ENCODE measurements at places on chromosomes 12 and 14.

GRCh38 chr12:55840581-55841351 lies 2.0 kb downstream of the MMP19 start:
- DNase-seq, result no peak

DNA sequence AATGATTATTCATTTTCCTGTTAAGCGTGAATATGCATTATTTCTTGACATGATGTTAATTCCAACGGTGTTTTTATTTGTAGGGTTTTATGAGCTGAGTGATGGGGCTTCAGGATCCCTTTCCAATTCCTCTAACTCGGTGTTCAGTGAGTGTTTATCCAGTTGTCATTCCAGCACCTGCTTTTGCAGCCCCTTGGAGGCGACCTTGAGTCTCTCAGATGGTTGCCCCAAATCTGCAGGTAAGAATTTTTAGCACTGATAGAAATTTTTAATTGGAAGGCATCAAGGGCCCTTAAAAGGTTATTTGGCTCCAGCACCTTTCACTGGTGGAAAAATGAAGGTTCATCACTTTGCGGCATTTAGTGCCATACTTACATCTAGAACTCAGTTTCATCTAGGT lies 3.7 kb downstream of the DACT1 start:
- no peak for DNase-seq

DNA sequence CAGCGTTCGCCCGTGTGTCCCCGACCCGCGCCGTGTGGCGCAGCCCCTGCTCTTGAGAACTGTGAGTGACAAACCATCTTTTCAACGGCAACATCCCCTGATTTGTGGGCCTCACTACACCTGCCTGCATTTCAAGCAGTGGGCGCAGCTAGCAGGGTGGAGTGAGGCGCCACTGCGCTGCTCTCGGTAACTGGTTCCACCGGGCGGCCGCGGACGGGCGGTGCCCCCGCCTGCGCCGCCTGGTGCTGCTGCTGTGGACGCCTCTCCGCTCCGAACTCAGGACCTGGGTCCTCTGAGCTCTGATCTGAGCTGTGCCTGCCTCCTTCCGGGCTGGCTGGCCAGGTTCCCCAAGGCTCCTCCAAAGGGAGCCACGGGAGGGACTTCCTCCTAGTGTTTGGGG lies 5.9 kb upstream of the DEGS2 start:
- no peak for DNase-seq

GRCh38 chr14:51993285-51993920 lies 4.1 kb downstream of the RTRAF start:
- DNase-seq, result no peak

DNA sequence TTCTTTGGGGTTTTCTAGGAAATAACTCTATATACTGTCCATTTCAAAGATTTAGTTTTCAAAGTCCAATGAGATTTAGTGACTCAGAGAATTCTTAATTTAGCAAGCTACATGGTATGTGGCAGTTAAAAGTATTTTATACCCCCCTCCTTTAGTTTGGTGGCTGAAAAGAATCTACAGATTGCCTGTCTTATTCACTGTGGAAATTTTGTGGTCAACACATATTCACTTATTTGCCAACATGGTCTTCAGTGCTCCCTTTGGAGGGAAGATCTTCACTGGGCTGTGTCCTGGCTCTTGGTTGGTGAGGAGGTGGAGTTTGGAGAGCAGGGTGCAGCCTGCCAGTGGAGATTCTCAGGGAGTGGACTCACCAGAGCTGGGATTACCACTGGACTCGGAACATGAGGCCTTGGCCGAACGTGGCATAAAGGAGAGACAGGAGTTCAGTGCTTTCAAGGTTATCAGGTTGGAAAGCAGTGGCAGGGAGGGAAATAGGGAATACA lies 39.8 kb downstream of the SAMD4A start:
- no peak for DNase-seq

GRCh38 chr14:99530407-99531155 lies 49.4 kb downstream of the CCNK start:
- no peak for DNase-seq

DNA sequence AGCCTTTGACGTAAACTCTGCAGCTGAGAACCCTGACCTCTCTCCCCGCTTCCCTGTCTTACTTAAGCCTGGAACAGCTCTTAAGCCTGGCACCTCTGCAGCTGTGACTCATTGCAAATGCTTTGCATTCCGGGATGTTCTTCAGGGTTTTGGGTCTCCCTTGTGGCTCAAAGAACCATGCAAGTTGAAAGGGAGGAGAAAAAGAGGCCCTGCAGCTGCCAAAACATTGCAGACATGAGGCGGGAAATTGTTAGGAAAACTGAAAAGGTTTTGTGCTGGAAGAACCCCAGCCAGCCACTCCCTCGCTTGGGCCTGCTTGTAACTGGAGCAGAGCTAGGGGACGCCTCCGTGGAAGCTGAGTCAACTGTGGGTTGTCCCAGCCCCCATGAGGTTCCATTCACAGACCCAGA lies 60.2 kb upstream of the FERMT2 start:
- DNase-seq, result no peak

- no peak for DNase-seq
These were observed 124.1 kb downstream of the ESRRB start for GRCh38 chr14:76500011-76500410.

GRCh38 chr14:79437951-79438350 lies 773.4 kb downstream of the DIO2 start:
- DNase-seq, result no peak

DNA sequence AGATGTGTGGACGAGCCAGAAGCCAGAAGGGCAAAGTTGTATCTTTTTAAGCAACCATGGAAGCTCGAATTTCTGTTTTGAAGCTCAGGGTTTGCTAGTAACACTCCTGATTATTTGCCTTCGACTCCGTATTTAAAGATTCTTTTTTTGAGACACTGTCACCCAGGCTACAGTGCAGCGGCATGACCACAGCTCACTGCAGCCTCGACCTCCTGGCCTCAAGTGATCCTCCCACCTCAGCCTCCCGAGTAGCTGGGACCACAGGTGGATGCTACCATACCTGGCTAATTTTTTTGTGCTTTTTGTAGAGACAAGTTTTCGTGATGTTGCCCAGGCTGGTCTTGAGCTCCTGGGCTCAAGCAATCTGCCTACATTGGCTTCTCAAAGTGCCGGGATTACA lies 18.7 kb upstream of the OASL start:
- DNase-seq, result no peak

GRCh38 chr12:95066091-95066855 lies 7.1 kb downstream of the NR2C1 start:
- no peak for DNase-seq

DNA sequence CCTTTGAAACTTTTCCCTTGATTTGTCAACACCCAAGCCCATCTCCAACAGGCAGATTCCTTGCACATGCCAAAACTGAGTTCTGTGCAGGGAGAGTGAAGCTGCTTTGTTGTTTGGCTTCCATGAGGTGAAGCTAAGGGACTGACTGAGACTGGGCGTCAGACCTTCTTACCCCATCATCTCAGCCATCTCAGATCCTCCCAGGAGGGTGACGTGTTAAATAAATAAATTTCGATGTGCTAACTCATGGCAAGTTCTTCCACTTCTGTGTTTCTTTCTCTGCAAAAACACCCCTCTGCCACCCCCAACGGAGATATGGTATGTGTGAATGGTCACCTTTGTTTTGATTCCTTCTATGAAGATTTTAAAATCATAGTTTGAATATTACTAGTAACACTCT lies 17.8 kb downstream of the UTP20 start:
- no peak for DNase-seq

DNA sequence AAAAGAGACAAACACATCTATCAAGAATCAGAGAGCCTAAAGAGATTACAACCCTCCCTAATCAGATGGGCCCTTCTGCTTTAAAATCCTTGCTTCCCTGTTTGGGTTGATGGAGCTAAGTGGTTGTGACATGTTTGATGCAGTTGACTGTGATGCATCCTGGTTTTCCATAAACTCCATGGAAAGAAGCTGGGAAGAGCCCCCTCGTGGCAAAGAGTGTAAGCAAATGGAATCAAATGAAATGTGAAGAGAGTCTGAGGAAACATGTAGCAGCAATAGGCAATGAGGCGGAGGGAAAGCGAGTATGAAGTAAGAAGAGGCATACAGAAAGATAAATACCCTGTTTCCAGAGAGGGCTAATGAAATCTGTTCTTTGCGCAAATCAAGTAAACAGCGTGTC lies 70.4 kb upstream of the SLCO1C1 start:
- DNase-seq, result no peak

GRCh38 chr12:124678421-124678893 lies 111.0 kb upstream of the NCOR2 start:
- DNase-seq, result no peak

DNA sequence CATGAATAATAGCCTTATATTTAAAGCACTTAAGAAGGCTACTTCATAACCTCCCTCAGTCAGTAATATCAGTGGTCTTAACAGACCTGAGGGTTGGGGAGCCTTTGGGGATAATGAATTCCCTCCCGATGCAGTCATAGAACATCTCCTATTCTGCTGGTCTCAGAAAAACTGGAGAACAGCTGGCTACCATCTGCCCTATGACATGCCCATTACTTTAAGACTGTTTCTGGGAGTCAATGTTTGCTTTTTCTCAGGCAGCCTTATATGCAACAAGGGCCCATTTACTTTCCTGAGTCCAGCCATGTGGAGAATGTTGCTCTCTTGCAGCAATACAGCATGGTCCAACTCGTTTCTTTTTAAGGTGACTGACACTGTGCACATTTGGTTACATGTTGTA lies 161.7 kb upstream of the PARP11 start:
- no peak for DNase-seq

- no peak for DNase-seq
These were observed 80.5 kb upstream of the ZFP36L1 start for GRCh38 chr14:68873376-68873775.

GRCh38 chr14:54643696-54644176 lies 76.8 kb downstream of the SAMD4A start:
- DNase-seq, result no peak

DNA sequence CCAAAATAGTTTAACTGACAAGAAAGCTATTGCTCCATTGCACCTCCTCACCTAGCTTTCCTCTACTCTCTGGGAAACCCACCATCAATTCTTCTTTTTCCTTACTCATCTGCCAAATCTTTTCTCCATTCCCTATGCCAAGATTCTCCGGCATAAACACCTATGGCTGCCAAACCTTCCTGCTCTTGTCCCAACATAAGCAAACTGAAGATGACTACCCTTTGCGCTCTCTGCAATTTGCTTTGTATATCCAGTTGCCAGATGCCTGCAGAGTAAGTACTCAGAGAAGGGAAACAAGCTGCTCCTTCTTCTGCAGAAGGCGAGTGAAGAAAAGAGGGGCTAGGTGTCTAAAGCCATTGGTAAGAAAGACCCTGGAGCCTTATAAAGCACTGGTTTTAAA lies 11.5 kb downstream of the PTGER2 start:
- DNase-seq, result no peak

Measured in cortex of kidney (tissue), 1 donor.